T-cell (primary cell): ENCODE measurements at places on chromosomes 12 and 14.

GRCh38 chr14:32022938-32023466 lies 54.1 kb upstream of the ARHGAP5 start:
- DNase-seq, result no peak

DNA sequence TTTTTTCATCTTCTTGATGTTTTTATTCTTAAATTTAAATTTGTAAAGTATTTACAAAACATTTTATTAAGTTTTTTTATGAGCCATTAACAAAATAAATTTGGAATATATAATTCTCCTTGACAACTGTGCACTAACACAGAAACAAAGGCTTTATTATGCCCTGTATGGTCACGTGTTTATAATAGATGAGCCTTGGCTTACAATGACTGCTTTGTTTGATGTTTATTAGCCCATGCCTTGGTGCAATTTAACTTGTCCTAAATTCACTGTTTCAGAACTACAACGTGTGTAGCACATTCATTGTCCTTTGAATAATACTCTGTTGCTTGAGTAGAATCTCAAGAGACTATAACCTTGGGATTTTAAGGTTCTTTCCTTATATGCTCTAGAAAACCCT lies 59.8 kb downstream of the CNTN1 start:
- no peak for DNase-seq

GRCh38 chr14:51507906-51508511 lies 143.7 kb upstream of the FRMD6 start:
- DNase-seq, result no peak

DNA sequence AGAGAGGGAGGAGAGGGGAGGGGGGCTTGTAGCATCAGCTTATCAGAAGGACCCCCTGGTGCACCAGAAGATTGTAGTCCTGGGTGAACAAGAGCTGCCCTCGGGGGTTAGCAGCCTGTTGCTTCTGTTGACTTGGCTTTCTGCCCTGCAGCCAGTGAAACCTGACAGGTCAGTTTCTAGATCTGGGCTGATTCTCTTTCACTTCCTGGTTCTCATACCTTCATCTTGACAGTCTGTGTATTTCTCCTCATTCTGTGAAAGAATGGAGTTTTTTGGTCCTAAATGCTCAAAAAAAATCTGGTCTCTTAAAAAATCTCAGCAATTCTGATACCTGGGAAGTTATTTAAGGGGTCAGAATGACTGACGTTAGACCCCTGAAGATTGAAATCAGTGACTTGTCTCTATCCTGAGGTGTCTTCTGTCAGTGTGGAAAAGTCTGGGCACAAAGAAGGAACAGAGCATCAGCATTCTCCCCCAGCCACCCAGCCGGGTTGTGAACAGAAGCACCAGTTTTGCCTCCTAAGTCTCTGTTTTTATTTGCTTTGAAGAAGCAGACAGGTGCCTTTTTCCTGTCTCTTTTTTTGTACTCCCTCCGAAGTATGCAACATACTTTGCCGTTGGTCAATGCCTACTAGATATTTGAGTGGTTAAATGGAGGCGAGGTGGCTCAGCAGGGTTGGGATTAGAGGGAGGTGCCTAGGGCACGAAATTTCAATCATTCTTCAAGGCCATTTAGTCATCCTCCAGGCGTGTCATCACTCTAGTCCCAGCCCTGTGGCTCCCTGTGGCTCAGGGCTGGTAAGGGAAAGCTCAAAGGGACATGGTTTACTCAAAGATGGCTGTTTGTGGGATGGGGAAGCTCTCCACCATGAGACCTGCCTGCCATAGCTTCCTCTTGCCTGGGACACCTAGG lies 24.0 kb downstream of the TTC9 start:
- no peak for DNase-seq

DNA sequence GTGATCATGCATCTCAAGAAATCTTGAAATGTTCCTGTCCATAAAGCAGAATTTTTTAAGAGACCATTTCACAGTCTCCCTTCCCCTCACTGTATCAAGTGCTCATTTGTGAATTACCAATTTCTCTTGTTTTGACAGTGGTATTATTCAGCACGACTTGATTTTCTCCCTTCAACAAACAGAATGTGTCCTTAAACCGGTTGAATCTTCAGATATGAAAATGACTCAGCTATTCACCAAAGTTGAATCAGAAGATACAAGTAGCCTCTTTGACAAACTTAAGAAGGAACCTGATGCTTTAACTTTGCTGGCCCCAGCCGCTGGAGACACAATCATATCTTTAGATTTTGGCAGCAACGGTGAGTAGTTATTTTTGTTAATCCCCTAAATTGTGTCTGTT lies 25.5 kb upstream of the SNAPC1 start:
- no peak for DNase-seq

DNA sequence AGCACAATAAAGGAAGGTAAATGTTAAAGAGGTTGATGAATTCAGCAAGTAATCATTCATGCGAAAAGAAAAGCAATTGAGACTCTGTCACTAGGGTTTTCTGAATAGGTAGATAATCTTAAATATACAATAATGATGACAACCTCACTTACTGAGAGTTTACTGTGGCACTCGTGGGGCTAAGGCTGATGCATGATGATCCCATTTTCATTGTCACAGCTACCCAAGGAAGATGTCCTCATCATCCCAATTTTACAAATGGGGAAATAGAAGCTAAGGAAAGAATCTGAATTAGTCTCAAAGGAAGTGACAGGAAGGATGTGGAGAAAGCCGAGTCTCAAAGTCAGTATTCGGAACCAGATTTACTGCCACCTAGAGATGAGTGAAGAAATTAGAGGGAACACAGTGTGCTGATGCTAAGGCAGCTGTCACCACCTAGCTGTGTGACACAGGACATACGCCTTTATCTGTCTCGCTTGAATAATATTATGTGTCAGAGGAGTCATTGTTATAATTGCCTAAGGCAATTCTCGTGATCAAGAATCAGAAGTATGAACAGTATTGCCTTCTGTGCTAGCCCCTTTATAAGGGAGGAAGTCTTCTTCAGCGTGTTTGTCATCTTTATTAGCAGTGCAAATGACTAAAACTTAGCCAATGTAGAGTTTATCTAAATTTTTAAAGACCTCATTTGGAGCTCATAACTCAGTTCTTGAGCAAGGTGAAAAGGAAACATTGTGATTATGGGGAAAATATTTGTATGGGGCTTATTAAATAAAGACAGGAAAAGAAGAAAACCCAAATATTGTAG lies 63.2 kb downstream of the ERGIC2 start:
- DNase-seq, result peak; percentile 20

GRCh38 chr12:132219323-132219722 lies 75.1 kb downstream of the NOC4L start:
- DNase-seq, result no peak

GRCh38 chr14:92850492-92850891 lies 56.4 kb downstream of the GOLGA5 start:
- DNase-seq, result no peak

- DNase-seq, result no peak
Observed at GRCh38 chr12:89160716-89161123, 191.6 kb downstream of the DUSP6 start.

- no peak for DNase-seq
Observed at GRCh38 chr12:6961695-6962284, 8.7 kb downstream of the PHB2 start.

DNA sequence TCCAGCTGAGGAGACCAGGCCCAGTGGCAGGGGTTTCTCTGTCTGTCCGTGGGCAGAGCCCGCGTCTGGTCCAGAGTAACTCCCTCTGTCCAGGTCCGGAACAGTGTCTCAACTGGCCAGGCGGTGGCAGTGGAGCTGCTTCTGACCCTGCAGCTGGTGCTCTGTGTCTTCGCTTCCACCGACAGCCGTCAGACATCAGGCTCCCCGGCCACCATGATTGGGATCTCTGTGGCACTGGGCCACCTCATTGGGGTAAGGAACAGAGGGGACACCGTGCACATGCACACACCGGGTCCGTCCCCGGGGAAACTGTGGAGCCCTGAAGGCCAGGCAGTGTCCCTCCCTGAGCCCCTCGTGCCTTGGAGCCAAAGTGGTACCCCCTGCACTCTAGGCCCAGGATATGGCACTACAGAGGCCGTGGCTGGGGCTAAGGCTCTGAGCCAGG lies 1.5 kb downstream of the AQP6 start:
- no peak for DNase-seq

GRCh38 chr12:112496496-112496895 lies 77.7 kb downstream of the PTPN11 start:
- DNase-seq, result no peak

- peak; percentile 77 for DNase-seq
Observed at GRCh38 chr12:70243510-70244371, 508 bp downstream of the CNOT2 start.

- no peak for DNase-seq
Observed at GRCh38 chr14:30287579-30288445, 271.1 kb upstream of the G2E3 start.

DNA sequence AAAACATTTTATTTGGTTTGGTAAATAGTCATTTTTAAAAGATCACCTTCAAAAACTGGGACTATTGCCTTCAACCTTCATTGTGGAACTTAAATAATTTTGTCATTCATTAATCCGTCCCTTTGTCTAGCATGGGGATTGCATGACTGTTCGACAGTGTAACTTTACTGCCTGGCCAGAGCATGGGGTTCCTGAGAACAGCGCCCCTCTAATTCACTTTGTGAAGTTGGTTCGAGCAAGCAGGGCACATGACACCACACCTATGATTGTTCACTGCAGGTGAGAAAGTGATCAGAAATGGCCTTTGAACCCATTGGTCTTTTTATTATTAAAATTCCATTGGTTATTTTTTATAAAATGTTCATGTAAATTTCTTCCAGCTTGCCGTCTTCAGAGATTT lies 37.2 kb upstream of the MYF6 start:
- DNase-seq, result no peak

GRCh38 chr12:104273503-104273902 lies 30.0 kb upstream of the EID3 start:
- DNase-seq, result no peak

DNA sequence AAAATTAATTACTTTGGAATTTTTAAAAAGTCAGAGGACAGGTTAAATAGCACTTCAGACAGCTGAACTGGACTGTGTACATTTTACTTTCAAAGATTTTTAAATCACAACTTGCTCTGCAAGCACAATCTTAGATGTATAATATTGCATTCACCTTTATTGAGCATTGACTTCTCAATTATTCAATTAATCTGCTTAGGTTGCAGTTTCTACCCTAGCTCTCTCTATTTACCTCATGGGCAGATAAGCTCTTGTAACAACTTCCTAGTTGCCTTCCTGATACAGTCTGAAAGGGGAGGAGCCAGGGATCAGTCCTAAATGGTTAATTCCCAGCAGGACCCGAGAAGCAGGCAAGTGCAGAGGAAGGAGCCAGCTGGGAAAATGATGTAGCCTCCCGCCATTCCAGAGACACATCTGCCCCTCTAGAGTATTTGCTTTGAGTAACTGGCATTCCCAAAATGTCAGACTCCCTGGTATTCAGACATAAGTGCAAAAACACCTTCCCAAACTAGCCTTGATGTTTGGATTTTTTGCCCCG lies 302.8 kb downstream of the GALC start:
- no peak for DNase-seq

GRCh38 chr14:23537351-23538049 lies 14.1 kb downstream of the ZFHX2 start:
- no peak for DNase-seq
